ENCODE measurements at places on chromosomes 5 and 9.

- DNase-seq: no peak
Measured at GRCh38 chr5:11863911-11864310, 40.3 kb downstream of the CTNND2 start.

GRCh38 chr9:7341571-7341970 is 458.0 kb downstream of the DMAC1 start:
- DNase-seq: no peak

- no peak for DNase-seq
Measured at GRCh38 chr9:69211424-69212036, 37.5 kb downstream of the TJP2 start.

DNA sequence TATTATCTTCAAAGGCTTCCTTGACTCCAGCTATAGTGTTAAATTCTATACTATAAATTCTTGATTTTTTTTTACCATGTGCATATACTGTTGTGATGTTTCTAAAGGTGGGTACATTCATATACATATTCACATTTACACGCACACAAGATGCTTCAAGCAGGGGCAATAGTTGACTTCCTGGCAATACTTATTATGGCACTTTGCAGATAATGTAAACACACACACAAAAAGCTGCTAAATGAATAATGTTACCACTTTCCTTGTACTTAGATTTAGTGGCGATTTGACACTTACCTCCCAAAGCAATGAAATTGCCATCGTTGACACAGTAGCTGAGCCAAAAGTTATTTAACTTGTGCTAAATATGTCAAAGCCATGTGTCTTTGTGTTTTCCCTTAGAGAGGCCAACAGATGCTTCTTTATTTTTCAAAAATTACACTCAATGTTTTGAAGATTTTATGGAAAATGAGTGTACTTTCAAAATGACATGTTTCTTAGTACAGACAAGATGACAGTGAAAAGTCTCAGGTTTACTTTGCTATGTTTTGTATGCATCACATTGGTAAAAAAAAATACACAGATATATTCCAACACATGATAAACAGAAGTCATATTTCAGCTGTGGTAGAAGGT is 12.2 kb upstream of the ERAP2 start:
- DNase-seq: no peak

GRCh38 chr9:20948703-20949102 is 82.7 kb downstream of the HACD4 start:
- DNase-seq: no peak

- no peak for DNase-seq
Measured at GRCh38 chr5:111628901-111629300, 116.6 kb upstream of the STARD4 start.

Data from NCI-H345 (cell line).